ENCODE measurements at places on chromosomes 2 and 18.

GRCh38 chr2:144078106-144078505 lies 441.8 kb downstream of the ZEB2 start:
- DNase-seq: no peak

DNA sequence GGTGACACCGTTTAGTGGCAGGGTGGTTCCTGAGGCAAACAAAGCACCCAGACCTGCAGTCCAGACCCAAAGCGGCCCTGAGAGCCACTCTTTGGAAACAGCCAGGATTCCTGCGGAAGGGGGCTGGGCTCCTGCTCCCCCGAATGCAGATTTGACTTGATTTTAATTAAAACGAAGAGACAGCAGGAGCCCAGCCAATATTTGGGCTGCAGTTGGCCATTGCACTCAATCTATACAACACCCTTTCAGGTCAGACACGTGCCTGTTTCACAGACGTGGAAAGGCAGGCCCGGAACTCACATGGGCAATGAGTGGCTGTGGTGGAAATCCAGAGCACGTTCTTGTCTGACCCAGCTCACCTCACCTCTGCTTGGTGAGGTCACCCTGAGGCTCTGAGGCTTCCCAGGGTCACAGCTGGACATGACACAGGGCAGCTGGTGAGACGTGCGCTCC lies 122.4 kb downstream of the NDUFA10 start:
- no peak for DNase-seq

DNA sequence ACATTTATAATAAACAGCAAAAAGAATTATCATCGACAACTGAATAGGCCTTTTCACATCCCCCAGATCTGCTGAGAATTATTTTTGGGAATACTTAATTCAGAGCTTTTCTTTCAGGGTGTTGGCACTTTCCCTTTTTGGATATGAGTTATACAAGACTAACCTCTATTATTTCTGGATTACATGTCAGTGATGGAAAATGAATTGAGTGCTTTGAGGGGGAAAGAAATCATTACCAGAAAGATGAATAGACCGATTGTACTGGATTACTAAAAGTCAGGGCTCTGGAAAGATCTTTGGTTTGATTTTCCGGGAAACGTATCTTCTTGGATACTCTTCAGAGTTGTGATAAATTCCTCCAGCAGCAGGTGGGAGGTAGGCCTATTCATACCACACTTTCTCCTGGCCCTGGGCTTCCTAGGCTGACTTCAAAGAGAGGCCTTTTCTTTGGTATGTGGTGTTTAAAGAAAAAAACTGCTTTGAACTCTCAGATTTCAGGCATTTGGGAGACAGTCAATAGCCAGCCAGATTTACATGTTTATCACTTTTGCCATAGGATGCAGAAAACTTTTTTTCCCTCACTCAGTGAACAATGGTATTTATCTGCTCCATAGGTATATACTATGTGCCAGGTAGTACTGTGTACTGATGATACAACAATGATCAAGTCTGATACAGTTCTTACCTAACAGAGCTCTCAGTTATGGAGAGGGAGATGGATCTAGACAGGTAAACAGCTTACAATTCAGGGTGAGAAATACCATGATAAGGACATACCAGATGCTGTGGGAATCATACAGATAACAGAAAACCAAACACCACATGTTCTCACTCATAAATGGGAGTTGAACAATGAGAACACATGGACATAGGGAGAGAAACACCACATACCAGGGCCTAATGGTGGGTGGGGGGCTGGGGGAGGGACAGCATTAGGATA lies 63.3 kb upstream of the ACTR3 start:
- no peak for DNase-seq

DNA sequence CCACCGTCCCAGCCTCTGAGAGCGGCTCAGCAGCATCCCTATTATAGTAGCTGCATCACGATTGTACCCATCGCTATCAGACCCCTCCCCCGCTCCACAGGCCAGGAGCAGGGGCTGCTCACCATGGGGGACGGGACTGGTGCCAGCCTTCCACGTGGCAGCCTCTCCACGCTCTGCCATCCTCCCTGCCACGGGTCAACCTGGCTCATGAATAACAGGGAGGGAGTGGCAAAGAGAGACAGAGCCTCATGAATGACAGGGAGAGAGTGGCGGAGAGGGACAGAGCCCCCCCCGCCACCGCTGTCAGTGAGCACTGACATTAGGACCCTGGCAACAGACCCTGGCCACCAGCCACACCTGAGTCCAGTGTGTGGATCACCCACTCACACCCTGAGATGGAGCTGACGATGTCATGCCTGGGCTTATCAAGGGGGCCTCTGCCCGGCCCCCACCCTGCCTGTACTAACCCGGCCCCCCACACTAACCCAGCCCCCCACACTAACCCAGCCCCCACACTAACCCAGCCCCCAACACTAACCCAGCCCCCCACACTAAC lies 16.9 kb downstream of the CROCC2 start:
- DNase-seq: no peak

GRCh38 chr2:25587361-25587760 lies 86.0 kb downstream of the DTNB start:
- no peak for DNase-seq

GRCh38 chr18:13178976-13179375 lies 39.6 kb upstream of the LDLRAD4 start:
- DNase-seq: no peak

- DNase-seq: no peak
Measured at GRCh38 chr18:36355511-36355910, 58.0 kb downstream of the FHOD3 start.

DNA sequence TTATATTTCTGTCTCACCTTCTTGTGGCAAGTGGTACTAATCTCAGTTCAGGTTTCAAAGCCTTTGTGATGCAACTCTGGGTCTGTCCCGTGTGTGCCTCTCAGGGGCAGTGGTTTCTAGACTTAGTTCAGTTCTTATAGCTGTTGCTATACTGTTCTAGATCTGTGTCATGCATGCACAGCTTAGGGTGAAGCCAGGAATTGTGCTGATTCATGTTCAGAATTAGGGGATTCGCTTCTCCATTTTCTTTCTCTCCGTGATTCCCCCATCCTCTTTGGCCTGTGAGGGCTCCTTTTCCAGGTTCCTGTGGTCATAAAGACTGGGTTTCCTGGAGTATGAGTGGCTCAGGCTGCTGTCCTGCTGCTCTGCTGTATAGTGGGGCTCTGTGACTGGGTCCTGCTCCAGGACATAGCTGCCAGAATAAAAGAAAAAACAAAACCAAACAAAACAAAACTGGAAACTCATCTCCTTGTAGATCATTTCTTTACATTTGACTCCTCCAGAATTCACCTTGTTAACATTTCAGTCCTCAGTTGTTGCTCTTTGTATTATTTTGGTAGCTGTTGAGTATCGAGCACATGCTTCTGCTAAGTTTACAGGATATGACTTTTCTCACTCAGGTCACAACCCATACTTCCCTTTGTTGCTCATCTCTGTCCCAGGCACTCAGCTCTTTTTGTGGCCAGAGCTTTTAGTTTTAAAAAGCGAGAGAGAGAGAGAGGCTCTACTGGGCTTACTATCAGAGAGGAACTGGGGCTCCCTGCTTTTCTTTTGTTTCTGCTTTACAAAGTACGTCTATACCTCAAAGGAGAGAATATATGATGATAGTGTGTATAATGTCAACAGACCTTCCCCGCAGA lies 34.2 kb downstream of the CERS6 start:
- DNase-seq: no peak
